ENCODE measurements at places on chromosomes 4 and X.

GRCh38 chr4:138334346-138335016, 92.3 kb upstream of the SLC7A11 start:
- no peak overlapping the region for H3K27ac ChIP-seq
- no peak overlapping the region for H3K4me3 ChIP-seq
- no peaks in the 10 kb centered on the region for H3K4me1 ChIP-seq
- H3K27me3 ChIP-seq, result no peaks in the 10 kb centered on the region

GRCh38 chr4:110950731-110951130, 327.9 kb upstream of the PITX2 start:
- H3K4me3 ChIP-seq, result no peak overlapping the region
- no peaks in the 10 kb centered on the region for H3K36me3 ChIP-seq
- peaks cover 2% of the 10 kb centered on the region for H3K27me3 ChIP-seq
- DNase-seq, result no peak

GRCh38 chrX:18010253-18010652, 149.2 kb upstream of the RAI2 start:
- H3K27ac ChIP-seq, result no peak overlapping the region
- H3K4me1 ChIP-seq, result no peaks in the 10 kb centered on the region
- no peaks in the 10 kb centered on the region for H3K27me3 ChIP-seq
- H3K36me3 ChIP-seq, result no peaks in the 10 kb centered on the region
- no peak overlapping the region for H3K4me3 ChIP-seq

DNA sequence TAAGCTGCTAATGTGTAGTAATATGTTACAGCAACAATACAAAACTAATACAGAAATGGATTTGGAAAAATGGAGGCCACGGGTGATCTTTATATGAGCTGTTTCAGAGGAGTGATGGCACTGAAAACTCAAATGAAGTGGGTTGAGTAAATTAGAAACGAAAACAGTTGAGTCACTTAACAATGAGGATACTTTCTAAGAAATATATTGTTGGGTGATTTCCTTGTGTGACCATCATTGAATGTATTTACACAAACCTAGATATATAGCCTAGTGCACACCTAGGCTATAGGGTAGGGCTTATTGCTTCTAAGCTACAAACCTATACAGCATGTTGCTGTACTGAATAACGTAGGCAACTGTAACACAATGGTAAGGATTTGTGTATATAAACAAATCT, 30.5 kb upstream of the DHX15 start:
- H3K4me1 ChIP-seq, result no peaks in the 10 kb centered on the region
- no peak for DNase-seq
- H3K4me3 ChIP-seq, result no peak overlapping the region
- no peaks in the 10 kb centered on the region for H3K27me3 ChIP-seq
- H3K36me3 ChIP-seq, result no peaks in the 10 kb centered on the region

DNA sequence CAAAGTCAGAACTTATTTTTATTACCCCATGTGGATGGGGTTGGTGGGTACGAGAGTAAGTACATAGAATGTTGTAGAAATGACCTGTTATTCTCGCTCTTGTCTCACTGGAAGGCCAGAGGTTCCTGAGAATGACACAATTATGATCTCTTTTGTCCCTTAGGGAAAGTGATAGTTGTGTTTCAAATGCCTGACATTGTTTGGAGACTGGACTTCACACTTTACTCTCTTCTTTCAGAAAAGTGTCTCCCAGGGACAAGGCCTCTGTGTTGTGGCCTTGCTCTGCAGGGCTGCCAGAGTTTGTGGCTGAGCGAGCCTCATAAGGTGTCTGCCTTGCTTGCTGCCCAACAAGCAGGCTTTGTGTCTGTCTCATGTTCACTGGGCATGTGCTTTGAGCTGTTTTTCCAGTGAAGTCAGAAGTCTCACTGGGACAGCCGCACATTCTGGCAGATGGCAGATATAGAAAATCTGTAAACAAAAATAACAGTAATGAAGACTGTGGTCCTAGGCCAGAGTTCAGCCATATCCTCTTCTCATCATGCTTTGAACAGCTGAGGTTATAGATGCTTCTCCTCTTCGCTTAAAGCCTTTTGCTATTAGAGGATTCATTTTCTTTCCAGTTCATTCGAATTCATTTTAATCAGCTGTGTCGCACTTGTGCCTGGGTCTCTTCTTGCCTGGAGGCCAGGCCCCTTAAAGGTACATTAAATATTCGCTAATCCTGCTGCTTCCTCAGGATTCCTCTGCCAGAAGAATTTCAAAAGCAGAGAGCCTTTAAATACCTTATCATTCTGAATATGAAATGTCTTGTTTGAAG, 14.4 kb downstream of the PPEF1 start:
- H3K4me1 ChIP-seq, result no peaks in the 10 kb centered on the region
- H3K36me3 ChIP-seq, result no peaks in the 10 kb centered on the region
- DNase-seq, result no peak
- no peak overlapping the region for H3K27ac ChIP-seq
- no peaks in the 10 kb centered on the region for H3K27me3 ChIP-seq

DNA sequence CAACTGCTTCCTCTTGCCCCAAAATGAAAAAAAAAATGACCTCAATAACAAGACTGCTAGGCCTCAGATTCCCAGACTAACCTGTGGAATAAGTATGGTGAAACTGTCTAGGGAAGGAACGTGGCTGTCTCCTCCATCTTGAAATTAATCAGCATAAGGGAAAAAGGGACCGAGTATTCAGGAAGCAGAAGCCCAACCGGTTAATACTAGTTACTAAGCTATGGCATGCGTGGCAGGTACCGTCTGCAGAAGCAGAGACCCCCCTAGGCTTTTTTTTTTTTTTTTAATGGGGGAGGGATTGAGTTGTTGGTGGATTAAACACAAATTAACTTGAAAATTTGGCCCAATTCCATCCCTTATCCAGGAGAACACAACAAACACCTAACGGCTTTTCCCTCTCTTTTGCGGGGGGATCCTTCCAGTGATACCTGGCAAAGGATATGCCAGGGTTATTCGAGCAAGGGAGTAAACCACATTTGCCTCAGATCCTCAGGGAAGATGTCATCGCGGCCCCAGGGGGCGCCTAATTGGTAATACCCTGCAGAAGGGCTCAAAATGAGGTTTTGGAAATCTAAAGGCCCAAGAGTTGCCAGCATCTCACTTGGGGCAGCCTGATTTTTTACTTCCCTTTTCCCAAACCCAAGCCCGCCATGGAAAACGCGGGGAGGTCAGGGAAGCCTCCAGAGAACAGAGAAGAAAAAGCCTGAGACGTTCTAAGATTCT, 893 bp downstream of the RLIM start:
- H3K27me3 ChIP-seq, result no peaks in the 10 kb centered on the region
- no peaks in the 10 kb centered on the region for H3K4me1 ChIP-seq
- H3K36me3 ChIP-seq, result peaks cover 34% of the 10 kb centered on the region
- H3K27ac ChIP-seq, result peak overlapping the region; percentile 82
- no peak for DNase-seq

- no peaks in the 10 kb centered on the region for H3K4me1 ChIP-seq
- DNase-seq, result no peak
- no peak overlapping the region for H3K27ac ChIP-seq
These were observed 92.6 kb upstream of the KDR start for GRCh38 chr4:55218041-55218440.

DNA sequence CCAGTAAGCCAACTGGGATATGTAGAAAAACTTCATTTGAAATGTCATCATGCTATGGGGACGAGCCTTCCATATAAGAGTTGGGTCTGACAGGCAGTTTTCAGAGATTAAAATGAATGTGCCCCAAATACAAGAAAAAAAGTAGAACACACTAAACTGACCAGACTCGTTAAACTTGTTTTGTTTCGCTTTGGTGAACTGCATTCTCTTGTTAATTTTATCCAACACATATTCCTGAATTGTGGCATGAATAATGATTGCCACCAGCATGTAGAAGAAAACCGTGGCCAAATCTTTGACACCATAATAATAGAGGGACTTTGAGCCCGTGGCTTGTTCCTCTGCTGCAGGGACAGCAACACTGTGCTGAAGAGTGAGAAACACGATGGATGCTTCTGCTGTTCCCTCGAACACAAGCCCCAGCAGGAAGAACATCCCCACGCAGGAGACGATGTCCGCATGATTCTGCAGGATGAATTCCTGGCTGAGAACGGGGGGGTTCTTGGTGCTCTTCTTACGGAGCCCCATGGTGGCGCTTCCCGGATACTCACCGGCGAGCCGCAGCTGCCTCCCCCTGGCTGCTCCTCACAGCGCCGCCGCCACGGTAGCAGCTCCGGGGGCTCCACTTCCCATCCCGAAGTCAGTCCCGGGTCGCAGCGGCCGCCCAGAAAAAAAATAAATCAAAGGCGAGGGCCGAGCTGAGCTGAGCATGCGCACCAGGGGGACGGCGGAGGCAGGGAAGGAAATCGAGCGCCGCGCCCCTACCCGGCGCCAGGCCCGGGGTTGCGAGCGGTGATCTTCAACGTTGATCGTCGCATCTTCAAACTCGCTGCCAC, at the start of gene TRAM1L1:
Gene TRAM1L1, minus strand, starts transcription at position 711 of the 836 bp plus-strand sequence. Its CDS starts 183 bp downstream, at position 528.
- peak; percentile 45 for DNase-seq
- H3K4me1 ChIP-seq, result no peaks in the 10 kb centered on the region
- H3K27ac ChIP-seq, result no peak within 1 kb of the TSS
- no peaks in the 10 kb centered on the region for H3K27me3 ChIP-seq

DNA sequence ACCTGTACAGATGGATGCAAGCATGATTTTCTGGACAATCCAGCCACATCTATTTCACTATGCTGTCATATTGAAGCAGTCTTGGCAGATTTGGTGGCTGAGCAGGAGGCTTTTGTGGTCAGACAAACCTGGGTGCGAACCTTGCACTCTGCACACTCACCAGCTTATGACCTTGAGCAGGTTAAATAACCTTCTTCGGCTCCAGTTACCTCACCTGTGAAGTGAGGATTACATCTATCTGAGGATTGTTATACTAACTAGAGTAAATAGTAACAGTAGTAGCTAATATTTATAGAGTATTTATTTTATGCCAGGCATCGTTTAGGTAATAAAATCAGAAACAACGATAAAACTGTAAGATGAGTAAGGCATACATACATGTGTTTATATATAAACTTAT, 150.0 kb downstream of the PPP3CA start:
- no peak overlapping the region for H3K27ac ChIP-seq
- H3K4me1 ChIP-seq, result peaks cover 31% of the 10 kb centered on the region
- no peak for DNase-seq
- no peak overlapping the region for H3K4me3 ChIP-seq
- H3K27me3 ChIP-seq, result no peaks in the 10 kb centered on the region

DNA sequence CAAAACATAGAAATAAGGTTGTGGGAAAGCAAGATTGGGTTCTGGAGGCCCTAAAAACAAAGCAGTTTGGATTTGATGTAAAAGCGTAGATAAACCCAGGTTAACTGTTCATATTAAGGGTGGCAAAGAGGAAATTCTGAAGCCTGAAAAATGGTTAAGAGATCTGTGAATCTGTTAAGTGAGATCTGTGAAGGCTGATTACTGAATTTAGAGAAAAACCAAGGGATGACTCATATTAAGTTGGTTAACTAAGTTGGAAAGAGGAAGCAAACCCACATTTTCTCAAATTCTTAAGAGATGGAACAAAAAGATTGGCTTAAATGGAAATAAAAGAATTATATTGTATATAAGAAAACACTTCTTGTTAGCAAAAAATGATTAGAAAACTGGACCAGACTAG, 22.8 kb downstream of the GPAT3 start:
- DNase-seq, result no peak
- no peaks in the 10 kb centered on the region for H3K27me3 ChIP-seq
- H3K36me3 ChIP-seq, result no peaks in the 10 kb centered on the region
- H3K4me1 ChIP-seq, result peaks cover 8% of the 10 kb centered on the region

GRCh38 chr4:184397516-184398163, 76.7 kb downstream of the IRF2 start:
- no peak for DNase-seq
- no peak overlapping the region for H3K4me3 ChIP-seq
- H3K4me1 ChIP-seq, result peaks cover 20% of the 10 kb centered on the region
- H3K27me3 ChIP-seq, result no peaks in the 10 kb centered on the region
- H3K27ac ChIP-seq, result no peak overlapping the region
- H3K36me3 ChIP-seq, result peaks cover 40% of the 10 kb centered on the region

DNA sequence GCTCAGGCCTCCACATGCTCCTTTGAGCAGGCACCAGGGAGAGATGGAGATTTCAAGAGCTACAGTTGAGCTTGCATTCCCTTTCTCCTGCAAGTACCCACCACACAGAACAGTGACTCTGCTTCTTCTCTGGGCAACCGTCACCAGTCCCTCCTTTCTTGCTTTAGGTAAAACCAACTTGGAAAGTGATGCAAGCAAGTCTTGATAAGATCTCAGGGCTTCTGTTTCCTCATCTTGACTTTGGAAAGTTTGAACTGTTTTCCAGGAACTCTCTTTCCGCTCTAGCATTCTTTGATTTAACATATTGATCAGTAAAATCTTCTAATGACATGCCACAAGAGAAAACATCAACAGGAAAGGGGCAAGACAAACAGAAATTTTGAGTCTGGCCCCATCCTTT, 73.7 kb downstream of the USP46 start:
- no peak for DNase-seq
- H3K4me1 ChIP-seq, result no peaks in the 10 kb centered on the region
- H3K27me3 ChIP-seq, result no peaks in the 10 kb centered on the region

- H3K27ac ChIP-seq, result no peak overlapping the region
- DNase-seq, result no peak
- H3K27me3 ChIP-seq, result no peaks in the 10 kb centered on the region
These were observed 176.5 kb downstream of the AR start for GRCh38 chrX:67720344-67720743.

GRCh38 chr4:127870688-127871087, 10.0 kb upstream of the PLK4 start:
- 0 out of 2 replicates have a peak, but pooled peaks cover 3% of the 10 kb centered on the region for H3K36me3 ChIP-seq
- H3K4me1 ChIP-seq, result peaks cover 5% of the 10 kb centered on the region
- no peak overlapping the region for H3K27ac ChIP-seq
- H3K27me3 ChIP-seq, result no peaks in the 10 kb centered on the region
- DNase-seq, result no peak
